Stimulated activated naive CD8-positive, alpha-beta T cell treated with anti-CD3 and anti-CD28 coated beads, Interleukin-15, amount 100 ng/mL, for 72 hours (primary cell): ENCODE measurements at places on chromosomes 4 and X.

DNA sequence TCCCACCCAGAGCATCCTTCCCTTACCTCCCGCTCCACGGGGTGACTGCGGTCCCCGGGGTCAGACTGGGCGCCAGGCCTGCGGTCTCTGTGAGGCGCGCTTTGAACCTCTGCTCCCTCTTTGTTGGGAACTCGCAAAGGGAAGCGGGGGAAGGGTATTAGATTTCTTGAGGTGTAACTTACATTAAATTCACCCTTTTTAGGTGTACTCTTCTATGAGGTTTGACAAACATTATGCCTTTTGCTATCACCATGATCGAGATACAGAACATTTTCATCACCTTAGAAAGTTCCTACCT lies 569 bp downstream of the DCK start:
- no peak for DNase-seq

GRCh38 chr4:172705565-172705964 lies 463.0 kb upstream of the GALNT7 start:
- no peak for DNase-seq

GRCh38 chrX:149131774-149132173 lies 373.3 kb downstream of the IDS start:
- DNase-seq = no peak

DNA sequence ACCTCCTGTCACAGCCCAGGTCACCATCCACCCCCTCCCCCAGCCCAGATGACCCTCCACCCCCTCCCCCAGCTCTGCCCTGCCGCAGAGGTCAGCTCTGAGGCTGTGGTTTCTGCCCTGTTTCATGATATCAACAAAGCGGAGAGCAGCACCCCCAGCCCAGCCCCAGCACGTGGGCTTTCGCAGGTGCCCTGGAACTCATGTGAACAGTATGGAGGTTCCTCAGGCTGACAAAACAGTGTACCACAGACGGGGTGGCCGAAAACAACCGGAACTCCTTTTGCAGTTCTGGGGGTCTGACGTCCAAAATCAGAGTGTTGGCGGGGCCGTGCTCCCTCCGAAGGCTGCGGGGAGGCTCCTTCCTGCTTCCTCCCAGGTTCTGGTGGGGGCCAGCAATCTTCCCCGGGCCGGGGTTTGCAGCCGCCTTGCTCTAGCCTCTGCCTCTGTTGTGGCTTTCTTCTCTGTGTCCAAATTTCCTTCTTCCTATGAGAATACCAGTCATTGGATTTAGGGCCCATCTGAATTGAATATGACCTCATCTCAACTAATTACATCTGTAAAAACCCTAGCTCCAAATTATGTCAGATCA lies 7.9 kb upstream of the PSAPL1 start:
- no peak for DNase-seq

- no peak for DNase-seq
Measured at GRCh38 chrX:65688403-65688871, 21.0 kb downstream of the MSN start.

DNA sequence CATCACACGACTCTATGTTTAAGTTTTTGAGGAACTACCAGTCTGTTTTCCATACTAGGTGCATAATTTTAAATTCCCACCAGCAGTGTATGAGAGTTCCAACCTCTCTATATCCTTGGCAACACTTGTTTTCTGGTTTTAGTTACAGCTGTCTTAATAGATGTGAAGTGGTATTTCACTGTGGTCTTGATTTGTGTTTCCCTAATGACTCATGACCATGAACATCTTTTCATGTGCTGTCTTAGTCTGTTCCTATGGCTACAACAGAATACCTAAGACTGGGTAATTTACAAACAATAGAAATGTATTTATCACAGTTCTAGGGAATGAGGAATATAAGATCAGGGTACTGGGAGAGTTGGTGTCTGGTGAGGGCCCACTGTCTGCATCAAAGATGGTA lies 51.5 kb upstream of the GPR78 start:
- DNase-seq = no peak

DNA sequence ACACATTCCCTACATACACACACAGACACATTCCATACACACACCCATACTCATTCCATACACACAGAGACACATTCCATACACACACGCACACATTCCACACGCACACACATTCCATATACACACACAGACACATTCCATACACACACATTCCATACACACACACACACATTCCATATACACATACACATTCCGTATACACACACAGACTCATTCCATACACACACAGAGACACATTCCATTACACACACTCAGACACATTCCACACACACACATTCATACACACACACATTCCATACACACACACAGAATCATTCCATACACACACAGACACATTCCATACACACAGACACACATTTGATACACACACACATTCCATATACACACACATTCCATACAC lies 15.2 kb downstream of the LINC00632 start:
- DNase-seq = no peak

- DNase-seq = no peak
Measured at GRCh38 chrX:77415161-77415560, 32.0 kb upstream of the FGF16 start.

GRCh38 chrX:69146739-69147138 lies 18.5 kb downstream of the PJA1 start:
- no peak for DNase-seq

DNA sequence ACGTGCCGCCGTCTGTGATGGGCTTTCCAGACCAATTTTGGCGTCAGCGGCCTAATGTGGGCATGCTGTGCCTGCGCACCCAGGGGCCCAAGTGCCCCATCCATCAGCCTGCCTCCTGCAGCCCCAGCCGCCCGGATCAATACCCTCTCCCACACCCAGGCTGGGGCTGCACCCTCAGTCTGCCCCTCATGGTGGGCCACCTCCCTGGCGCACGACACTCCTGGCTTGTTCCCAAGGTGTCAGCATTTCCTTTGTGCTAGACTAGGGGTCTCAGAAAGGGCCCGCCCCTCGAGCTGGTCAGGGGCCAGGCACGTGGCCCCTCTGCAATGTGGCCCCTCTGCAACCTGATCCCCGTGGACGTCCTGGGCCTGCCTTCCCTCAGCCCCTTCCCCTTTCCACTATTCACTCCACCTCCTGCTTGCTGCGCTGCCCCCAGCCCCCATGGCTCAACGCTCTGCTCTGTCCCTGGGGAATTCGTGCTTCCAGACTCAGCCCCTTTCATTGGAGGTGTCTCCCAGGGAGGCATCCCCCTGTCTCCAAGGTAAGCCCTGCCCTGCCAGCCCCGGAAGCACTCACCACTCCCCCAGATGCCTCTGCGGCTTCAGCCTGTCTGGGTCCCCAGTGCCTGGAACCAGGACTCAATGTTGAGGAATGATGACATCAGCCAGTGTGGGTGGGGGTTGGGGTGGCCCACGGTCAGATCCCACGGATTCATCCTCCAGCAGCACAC lies 130.8 kb downstream of the HMX1 start:
- DNase-seq = no peak

DNA sequence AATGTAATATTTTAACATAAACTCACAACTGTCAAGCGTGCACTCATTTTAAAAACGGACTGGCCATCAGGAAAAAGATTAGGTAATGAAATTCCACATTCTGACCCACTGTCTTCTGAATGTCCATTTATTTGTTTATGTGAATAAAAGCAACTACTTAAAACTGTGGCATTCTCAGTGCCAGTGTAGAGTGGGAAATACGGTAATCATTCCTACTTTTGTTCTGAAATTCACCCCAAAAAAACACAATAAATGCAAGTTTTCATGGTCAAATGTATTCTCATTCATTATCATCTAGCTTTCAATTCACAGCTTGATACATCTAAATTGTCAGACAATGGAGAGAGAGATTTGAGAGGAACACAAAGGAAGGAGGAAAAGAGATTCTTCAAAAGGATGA lies 260.9 kb downstream of the DCHS2 start:
- no peak for DNase-seq

DNA sequence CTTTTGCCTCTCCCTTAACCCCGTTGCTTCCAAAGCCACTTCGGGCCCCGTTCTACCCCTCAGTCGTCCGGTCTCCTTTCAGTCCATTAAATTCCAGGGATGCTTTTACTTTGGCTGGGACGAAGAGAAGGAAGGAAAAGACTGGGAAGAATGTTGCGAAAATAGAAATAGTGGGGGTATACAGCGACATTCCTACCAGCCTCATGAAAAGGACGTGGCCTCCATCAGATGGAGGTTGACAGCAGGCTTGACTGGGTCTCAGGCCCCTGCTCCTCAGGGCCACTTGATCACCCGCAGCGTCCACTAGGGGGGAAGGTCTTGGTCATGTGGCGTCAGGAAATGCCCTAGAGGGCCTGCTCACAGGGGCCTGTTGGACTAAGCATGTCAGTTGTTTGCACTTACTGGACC lies 657 bp upstream of the ANKRD50 start:
- peak; percentile 29 for DNase-seq

DNA sequence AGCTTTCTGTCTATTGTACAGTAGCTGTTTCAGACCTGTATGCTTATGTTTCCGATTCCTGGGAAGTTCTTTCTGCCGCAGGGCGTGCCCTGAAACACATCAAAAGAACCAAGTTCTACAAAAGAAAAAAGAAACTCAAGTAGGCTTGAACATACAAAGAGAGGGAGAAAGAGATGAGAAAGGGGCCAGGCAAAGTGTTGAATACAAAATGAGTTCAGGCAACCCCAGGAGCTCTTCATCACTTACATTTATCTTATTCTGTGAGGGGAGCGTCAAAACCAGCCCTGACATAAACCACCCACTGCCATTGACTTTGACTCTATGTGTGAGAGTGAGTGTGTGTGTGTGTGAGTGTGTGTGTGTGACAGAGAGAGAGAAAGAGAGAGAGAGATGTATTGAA lies 26.5 kb upstream of the ATOH1 start:
- DNase-seq = no peak

DNA sequence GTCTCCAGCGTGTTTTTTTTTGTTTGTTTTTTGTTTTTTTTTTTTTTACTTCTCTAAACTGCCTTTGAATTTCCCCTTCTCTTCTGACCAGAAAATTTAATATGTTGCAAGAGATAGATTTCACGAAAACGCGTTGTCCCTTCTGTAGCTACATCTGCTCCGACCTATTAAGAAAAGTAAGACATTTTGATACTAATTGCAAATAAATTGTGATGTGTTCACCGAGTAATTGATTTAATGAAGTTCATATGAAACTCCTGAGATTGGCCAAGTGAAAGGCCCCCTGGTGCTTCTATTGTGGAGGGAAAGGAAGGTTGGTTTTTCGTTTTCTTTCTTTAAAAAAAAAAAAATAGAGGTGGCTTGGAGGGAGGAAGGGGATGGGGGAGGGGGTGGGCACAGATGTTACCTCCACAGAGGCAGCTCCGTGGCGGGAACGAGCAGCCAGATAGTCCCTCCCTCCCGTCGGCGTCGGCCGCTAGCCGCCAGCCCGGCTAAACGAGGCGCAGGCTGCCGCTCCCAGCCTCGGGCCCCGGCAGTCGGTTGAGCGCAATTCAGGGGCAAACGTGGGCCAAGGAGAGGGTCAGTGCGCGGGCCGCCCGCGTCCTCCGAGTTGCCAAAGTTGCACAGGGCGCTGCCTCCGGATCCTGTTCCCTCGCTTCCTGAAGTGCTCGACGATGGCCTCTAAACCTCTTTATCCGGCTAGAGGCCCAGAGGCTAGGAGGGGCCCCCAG lies 139.1 kb upstream of the ZIC3 start:
- no peak for DNase-seq

DNA sequence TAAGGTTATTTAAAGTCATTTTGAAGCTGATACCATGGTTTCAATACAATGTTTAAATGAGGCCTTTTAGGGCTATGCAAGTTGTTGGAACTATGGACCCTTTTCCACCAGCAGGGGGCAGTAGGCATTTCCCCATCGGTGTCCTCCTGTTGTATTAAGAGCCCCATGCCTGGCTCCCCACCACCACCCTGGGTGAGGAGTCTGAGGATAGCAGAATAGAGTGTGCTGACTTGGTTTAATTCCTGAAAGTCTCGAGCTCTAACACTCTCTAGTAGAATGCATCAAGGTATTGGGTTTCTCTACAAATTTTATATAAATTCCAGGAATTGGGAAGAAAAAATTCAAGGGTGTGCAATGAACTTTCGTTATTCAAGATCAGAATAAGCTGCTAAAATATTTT lies 234.8 kb upstream of the JADE1 start:
- DNase-seq = peak; percentile 62

DNA sequence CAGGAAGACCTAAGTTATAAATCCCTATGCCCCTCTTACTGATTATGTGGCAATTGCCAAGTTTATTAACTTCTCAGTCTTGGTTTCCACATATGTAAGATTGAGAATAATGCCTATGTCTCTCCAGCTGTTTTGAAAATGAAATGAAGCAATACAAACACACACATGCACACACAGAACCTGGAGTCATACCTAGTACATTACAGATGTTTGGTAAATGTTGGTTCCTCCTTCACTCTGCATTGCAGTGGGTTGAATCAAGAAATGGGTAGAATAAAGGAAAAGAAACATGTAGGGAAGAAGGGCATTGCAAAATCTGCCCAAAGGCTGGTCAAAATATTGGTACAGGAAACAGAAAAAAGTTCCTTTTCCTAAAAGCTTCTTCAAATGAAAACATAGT lies 309.9 kb upstream of the EMCN start:
- no peak for DNase-seq

DNA sequence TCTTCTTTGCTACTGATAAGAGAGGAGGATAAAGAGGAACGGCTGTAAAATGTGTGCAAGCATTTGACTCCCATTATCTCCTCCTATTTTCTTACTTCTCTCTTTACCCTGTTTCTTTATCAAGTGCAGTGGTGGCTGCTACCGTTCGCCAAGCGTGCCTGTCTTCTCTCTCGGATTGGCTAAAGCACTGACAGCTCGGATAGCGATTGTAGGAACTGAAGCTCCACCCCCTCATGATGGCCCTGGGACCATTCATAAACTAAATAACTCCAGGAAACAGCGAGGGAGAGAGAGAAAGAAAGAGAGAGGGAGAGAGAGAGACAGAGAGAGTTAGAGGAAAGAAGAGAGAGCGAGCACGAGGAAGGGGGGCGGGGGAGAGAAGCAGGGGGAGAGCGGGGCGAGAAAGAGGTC lies 305 bp upstream of the MAB21L2 start:
- no peak for DNase-seq

GRCh38 chr4:31467781-31468180 lies 747.6 kb downstream of the PCDH7 start:
- no peak for DNase-seq

GRCh38 chr4:6132716-6133115 lies 67.6 kb downstream of the JAKMIP1 start:
- DNase-seq = no peak

- DNase-seq = no peak
Measured at GRCh38 chrX:111376897-111377578, 35.0 kb downstream of the DCX start.

DNA sequence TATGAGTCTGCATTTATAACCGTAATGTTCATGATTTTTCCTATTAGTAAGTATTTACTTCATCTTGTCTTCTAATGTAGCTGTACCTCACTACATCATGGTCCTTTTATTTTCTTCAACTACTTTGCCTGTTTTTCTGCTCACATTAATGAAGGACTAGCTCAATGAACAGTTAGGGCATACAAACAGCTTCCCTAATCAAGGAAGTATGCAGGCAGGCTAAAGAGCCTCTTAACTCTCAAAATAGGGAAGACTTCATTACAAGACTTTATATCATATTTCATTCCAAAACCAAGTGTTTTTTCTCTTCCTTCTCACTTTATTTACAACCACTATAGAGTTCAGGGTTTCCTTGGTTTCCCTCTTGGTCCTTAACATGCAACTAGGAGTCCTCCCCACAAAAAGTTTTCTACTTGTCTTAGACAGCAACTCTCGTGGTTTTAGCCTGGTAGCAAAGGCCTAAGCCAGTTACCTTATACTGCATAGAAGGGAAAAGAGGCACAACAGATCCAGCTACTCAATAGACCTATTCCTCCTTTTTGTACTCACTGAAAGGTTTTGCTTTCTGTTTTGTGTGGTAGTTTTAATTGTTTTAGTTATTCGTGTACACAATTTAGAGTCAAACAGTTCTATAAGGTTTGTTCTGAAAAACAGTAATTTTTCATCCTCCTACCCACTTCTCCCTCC lies 40.8 kb downstream of the SMIM14 start:
- no peak for DNase-seq
